GM13977 (cell line): ENCODE measurements at places on chromosomes 12 and 14.

GRCh38 chr14:61099216-61099835 is 118.3 kb downstream of the SLC38A6 start:
- DNase-seq, result no peak

DNA sequence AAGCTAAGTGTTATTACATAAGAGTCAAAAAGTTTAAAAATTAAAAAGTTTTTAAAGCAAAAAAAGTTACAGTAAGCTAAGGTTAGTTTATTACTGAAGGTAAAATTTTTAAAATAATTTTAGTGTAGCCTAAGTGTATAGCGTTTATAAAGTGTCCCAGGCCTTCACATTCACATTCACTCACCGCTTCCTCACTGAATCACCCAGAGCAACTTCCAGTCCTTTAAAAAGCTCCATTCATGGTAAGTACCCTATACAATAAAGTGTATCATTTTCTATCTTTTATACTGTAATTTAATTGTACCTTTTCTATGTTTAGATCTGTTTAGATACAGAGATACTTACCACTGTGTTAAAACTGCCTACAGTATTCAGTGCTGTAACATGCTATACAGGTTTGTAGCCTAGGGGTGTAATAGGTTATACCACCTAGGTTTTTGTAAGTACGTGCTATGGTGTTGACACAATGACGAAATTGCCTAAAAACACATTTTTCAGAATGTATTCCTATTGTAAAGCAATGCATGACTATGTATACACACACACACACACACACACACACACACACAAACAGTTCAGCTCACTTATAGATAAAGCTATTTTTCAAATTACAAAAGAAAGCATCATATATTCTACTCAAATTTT is 3.7 kb downstream of the CLEC14A start:
- no peak for DNase-seq

- DNase-seq, result no peak
These were observed 12.5 kb downstream of the IFNG-AS1 start for GRCh38 chr12:68001486-68002466.

- DNase-seq, result no peak
These were observed 206.9 kb upstream of the SLC38A2 start for GRCh38 chr12:46579474-46579873.

- no peak for DNase-seq
These were observed 58.7 kb downstream of the ST8SIA1 start for GRCh38 chr12:22275843-22276242.

- no peak for DNase-seq
These were observed 275.6 kb downstream of the AACS start for GRCh38 chr12:125340791-125341190.

GRCh38 chr12:108516511-108517275 is 1.6 kb downstream of the FICD start:
- no peak for DNase-seq

GRCh38 chr12:69334158-69334557 is 14.0 kb upstream of the LYZ start:
- DNase-seq, result no peak

- no peak for DNase-seq
These were observed 15.0 kb upstream of the GALNT16 start for GRCh38 chr14:69244946-69245345.

GRCh38 chr12:112869091-112869490 is 37.7 kb upstream of the OAS1 start:
- DNase-seq, result no peak

GRCh38 chr12:58247633-58248032 is 306.3 kb downstream of the ATP23 start:
- DNase-seq, result no peak

DNA sequence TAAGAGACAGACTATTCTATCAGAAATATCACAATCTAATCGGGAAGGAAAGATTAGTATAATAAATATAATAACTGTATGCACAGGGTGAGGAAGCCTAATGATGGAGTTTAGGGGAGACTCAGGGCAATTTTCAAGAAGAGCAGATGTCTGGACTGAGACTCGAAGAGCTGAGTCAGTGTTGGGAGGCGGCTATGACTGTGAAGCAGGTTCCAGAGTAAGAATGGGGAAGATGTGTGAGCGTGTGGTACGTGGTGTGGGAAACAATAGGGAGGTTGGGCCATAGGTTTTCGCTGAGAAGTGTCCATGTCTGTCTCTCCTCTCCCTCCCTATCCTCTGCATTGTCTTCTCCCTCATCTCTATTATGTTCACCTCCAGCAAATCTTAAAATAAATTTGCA is 85.6 kb downstream of the LMO3 start:
- DNase-seq, result no peak

DNA sequence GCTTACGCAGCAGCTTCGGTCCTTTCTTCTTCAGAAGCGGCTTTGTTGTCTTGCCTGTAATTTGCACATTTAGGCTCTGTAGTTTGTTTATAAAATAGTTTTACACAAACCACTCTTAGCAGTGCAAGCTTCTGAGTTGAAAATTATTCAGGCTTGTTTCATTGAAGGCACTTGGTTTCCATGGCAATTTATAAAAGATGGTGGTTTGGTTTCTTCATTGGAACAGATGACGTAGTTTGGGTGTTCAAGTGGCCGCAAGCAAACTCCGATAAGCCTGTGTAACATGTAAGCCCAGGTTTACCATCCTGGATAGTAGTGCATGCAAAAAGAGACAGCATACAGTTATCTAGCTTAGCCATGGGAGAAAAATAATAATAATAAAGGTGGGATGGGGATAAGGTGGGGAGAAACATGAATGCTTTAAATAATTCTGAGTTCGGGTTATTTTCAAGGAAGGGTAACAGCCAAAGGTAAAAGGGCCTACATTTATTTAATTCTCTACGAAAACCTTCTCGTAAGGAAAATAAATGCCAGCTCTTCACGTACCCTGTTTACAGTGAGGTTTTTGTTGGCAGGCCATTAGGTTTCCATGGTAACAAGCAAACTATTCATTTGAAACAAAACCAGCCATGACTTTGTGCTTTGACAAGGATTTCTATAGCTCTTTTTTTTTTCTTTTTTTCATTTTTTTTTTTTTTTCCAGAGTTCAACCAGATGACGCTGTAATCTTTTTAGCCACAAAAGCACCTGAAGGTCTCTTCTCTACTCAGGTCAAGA is 189.6 kb upstream of the RPL10L start:
- DNase-seq, result no peak

- no peak for DNase-seq
These were observed 938.9 kb upstream of the NOVA1 start for GRCh38 chr14:27536748-27537147.

GRCh38 chr12:56487448-56488040 is 417 bp downstream of the GLS2 start:
- peak; percentile 37 for DNase-seq

GRCh38 chr12:54220092-54220557 is 31.3 kb upstream of the SMUG1 start:
- DNase-seq, result peak; percentile 69

GRCh38 chr14:49687942-49688700 is at the start of gene POLE2:
Gene POLE2, minus strand, starts transcription at chr14:49688214. Its CDS starts 11 bp downstream, at chr14:49688203.
- peak; percentile 88 for DNase-seq

DNA sequence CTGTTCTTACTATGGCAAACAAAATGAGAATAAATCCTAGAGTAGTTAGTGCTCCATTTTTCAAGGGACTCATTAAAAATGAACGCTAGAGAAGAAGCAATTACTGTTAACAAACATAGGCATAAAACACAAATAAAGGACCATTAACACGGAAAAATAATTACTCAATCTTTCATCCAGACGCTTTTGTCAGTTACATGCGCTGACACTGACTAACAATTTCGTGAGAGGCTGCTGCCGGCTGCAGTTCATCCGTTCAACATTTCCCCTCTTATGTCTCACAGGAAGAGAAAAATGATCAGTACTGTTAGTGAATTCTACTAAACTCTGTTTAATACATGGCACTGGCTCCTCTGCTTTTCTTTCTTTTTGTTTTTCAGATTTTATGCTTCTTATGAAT is 472.7 kb upstream of the FLRT2 start:
- DNase-seq, result no peak

GRCh38 chr14:45947830-45948229 is 694.8 kb upstream of the MIS18BP1 start:
- DNase-seq, result no peak

DNA sequence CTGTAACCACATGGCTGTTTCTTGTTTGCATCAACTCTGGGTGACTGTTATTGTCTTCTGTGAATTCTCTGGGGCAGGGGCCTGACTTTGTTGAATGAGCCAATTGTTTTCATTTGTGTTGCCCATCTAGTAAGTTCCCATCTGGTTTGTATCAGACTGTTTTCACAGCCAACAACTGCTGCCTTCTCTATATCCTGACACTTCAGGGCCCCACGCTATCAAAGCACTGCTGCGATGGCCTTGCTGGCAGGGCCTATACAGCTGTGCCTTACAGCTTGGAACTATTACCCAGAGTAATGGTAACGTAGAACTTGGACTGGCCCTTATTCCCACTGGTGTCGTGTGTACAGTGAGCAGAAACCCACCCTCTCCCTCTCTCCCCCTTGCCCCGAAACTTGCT is 104.3 kb upstream of the DACT1 start:
- DNase-seq, result no peak

DNA sequence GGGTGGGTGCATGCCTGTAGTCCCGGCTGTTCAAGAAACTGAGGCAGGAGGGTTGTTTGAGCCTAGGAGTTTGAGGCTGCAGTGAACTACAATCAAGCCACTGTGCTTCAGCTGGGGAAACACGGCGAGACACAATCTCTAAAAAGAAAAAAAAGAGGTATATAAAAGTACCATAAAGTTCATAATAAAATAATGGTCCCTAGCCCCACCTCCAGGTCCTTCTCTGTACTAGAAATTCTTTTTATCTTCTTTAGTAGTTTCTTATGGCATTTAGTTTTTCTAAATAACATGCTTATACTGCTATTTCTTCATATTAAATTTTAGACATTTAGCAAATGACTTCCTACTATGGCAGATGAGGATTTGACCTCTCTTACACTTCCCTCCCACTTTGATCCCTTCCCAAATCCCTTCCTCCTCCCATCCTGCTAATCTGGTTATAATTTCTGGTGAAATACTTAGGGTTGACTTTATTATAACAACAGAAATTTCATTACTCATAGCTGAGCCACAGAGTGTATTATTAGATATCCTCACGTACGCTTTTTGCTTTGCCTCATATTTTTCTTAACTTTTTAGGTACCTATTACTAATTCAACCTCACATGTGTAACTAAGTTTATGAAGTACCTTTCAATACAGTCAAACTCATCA is 94.7 kb downstream of the SLC41A2 start:
- DNase-seq, result no peak

DNA sequence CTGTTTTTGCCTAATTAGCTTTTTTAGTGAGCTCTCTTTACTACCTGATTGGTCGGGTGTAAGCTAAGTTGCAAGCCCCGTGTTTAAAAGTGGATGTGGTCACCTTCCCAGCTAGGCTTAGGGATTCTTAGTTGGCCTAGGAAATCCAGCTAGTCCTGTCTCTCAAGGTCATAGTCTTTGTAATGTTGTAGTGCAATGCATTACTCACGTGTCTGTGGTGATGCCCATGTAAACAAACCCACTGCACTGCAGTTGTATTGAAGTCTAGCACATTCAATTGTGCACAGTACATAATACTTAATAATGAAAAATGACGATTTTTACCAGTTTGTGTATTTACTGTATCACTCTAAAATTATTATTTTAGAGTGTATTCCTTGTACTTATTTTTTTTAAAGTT is 335.5 kb downstream of the NUAK1 start:
- DNase-seq, result no peak

DNA sequence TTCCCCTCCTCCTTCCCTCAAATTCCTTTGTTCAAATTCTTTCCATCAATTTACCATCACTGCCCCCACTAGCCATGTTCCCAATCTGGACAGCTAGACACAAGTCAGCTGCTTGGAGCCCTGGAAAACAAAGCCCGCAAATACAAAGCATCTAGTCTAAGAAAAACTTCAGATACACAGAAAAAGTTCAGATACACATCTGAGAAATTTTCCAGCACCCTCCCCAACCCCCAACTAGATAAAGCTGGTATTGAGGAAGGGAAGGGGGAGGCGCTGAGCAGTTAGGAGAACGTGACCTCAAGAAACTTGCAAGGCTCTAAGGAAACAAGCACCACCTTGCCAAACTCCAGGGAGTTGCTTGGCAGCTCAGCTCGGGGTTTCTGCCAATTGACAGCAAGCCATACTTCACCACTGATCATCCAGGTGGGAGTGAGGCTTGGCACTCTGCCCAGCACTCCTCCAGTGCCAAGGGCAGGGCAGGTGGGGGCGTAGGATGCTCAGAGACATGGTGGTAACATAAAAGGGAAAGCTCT is 5.1 kb upstream of the CNIH1 start:
- DNase-seq, result no peak

DNA sequence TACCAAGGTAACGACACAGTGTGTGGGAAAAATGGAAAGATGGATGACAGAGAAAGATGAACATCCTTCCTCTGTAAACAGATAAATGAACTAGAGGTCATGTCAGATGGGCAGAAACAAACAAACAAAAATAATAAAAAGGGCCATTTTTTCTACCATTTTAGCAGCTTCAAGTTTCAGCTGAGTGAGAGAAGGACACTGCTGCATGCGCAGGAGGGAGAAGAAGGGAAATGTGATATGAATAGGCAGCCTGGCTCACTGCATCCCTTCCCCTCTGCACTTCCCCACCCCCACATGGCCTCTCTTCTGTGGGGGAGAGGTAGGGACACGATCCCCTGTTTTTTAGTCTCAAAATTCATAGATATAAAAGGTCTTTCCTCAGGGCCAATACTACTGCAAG is 492.0 kb downstream of the NELL2 start:
- no peak for DNase-seq

- peak; percentile 5 for DNase-seq
These were observed 4.2 kb upstream of the FOXG1 start for GRCh38 chr14:28762303-28762954.
